Activated T-cell treated with anti-CD3 and anti-CD28 coated beads for 1 hour (primary cell): ENCODE measurements at places on chromosomes 4 and X.

GRCh38 chr4:38752941-38753806 is 29.6 kb downstream of the TLR10 start:
- no peak for DNase-seq

GRCh38 chr4:147586032-147586431 is 31.2 kb upstream of the TMEM184C start:
- DNase-seq = no peak

- DNase-seq = no peak
Measured at GRCh38 chrX:102714994-102715393, 2.7 kb downstream of the GPRASP2 start.

GRCh38 chrX:123036401-123036800 is 147.7 kb upstream of the GRIA3 start:
- no peak for DNase-seq

- DNase-seq = no peak
Measured at GRCh38 chr4:178198691-178199090, 756.5 kb upstream of the AGA start.

GRCh38 chrX:36414056-36414455 is 494.5 kb downstream of the CFAP47 start:
- DNase-seq = no peak

GRCh38 chrX:100373673-100374072 is 36.4 kb downstream of the PCDH19 start:
- no peak for DNase-seq

DNA sequence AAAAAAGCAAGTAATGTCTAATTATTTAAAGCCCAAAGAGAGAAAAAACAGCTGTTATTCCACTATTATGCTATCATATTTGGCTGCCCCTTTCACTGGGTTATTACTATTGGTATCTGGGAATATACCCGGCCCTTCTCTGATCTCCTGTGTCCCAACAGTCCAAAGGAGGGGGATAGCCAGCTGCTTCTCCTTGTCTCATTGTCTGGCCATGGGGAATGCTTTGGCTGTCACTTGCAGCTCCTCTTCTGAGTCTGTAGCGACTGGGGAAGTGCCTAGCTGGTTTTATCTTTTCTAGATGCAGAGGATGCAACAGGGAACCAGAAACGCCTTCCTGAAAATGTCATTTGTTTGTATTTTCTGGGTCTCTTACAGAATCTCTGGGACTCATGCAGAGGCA is 33.9 kb downstream of the MGARP start:
- DNase-seq = no peak

GRCh38 chr4:121479808-121480207 is 99.0 kb upstream of the QRFPR start:
- no peak for DNase-seq

DNA sequence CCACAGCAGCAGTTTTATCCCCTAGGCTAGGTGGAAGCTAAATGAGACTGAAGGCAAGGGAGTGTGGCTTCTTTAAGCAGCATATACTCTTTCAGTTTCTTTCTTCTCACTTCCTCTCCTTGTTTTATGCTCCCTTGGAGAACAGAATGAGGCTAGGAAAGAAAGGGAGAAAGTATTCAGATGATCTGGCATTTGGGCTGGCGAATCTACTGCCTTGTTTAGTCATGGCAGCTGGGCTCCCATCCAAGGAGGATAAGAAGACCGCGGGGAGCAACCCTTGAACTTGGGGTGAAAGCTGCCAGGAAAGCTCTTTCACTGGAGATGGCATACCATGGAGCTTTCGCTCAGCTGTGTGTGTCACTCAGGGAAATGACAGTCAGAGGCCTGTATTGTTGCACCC is 72.1 kb downstream of the ARHGEF38 start:
- DNase-seq = no peak

- DNase-seq = no peak
Measured at GRCh38 chrX:69128588-69128987, 36.7 kb downstream of the PJA1 start.

- DNase-seq = no peak
Measured at GRCh38 chr4:8157496-8157895, 1.1 kb downstream of the ABLIM2 start.

DNA sequence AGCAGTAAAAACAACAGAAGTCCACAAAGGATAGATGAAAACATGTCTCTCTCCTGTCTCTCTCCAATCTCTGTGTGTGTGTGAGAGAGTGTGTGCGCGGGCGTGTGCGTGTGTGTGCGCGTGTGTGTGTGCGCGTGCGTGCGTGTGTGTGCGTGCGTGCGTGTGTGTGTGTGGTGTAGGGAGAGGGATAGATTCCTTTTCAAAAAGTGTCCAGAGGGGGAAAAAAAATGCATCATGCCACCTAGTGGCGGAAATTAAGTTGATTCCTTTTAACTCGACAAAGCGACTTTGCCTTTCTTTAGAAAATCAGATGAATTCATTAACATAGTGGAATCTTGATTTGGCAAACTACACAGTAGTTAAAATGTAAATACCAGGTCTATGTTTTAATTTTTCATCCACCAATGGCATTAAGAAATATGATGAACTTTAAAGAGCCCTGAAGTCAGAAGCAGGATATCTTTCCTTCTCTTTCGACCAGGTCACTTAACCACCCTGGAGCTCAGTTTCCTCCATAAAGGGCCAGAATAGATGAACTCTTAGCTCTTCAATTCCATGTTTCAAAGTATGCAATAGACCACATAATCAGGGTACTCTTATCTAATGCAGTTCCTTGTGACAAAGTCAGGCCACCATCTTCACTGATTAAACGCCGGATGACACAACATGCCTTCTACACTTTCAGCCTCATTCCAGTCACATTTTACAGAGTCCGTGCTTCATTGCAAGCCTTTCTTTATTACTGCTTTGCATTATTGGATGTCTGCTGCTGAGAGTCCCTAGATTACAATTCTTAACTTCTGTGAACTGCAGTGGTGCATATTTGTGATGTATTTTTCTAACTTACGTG is 162.8 kb downstream of the FBXO8 start:
- DNase-seq = no peak
